ENCODE measurements at places on chromosomes 1 and 21.

GRCh38 chr1:247210376-247211117 is 38.7 kb upstream of the ZNF124 start:
- DNase-seq, result peak; percentile 97

DNA sequence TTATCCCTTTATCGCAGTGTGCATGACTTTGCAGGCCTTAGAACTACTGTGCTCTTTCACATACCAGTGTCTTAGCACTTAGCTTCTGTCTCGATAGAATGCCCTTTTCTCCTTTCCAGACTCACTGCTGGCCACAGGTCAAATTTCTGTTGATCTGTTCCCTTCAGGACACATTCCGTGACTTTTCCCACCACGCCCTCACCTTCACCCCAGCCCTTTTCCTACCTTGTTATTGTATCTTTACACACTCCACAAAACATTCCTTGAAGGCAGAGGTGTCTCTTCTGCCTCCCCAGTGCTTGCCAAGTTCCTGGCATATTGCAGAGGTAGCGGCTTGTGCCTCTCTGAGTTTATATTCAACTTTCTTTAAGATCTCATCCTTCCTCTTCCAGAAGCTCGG is 3.7 kb upstream of the IGSF9 start:
- no peak for DNase-seq

- no peak for DNase-seq
These were observed 37.6 kb downstream of the PTGFRN start for GRCh38 chr1:116947092-116947860.

DNA sequence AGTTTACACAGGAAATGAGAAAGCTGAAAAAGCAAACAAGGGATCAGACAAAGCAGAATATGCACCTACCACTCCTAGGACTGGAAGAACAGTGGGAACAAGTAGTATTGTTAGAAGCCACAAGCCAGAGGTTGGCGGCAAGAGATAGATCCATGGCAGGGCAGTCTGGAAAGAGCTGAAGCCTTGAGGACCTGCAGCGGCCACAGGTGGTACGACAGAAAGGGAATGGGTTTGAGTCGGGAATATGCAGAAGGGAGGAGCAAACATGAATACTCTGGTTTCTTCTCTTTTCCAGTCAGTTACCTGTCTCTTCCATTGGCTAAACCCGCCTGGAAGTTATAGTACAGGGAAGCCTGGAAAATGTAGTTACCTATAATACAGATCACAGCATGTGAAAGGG is 3.9 kb upstream of the PCNX2 start:
- DNase-seq, result no peak

- DNase-seq, result no peak
These were observed 27.5 kb downstream of the ATP1B1 start for GRCh38 chr1:169133801-169134502.

DNA sequence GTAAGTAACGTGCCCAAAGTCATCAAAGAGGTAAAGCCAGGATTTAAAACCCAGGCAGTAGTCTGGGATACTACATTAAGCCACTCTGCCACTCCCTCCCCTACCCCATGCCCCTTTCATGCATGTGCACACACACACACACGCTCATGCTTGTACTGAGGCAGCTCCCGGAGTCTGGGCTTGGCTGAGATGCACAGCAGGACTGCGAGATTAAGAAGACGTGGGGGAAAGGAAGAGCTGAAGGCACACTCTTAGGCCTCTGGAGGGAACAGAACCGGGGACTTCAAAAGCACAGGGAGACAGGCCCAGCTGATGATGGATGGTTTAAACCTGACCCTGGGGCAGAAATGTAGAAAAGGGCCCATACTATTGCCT is 98.3 kb downstream of the GLIS1 start:
- DNase-seq, result no peak

- DNase-seq, result no peak
These were observed 8.0 kb upstream of the RIMS3 start for GRCh38 chr1:40673452-40673851.

GRCh38 chr1:173134029-173134428 is 73.1 kb downstream of the TNFSF4 start:
- no peak for DNase-seq

GRCh38 chr21:42409366-42409765 is 5.7 kb downstream of the UBASH3A start:
- DNase-seq, result no peak

- no peak for DNase-seq
These were observed 33.9 kb downstream of the C1orf141 start for GRCh38 chr1:67100833-67101232.

DNA sequence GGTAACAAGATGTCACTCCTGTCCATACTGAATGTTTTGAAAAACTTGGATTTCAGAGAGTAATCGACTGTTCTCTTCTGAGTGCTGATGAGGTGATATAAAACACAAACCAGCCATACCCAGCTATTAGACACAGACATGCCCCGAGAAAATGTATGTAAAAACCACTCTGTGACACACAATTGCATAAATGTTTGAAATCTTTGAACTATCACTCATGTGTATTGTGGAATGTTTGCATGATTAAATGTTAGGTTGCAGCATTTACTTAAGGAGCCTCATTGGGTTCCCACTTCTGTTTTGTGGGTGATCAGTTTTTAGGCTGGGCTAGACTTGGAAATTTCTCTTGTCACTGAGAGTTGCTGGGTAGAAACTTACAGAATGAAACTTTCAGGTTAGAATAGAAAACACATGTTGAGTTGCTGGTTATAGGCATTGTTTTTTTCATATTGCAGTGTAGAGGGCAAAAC is 270.4 kb upstream of the B3GALT2 start:
- no peak for DNase-seq

GRCh38 chr21:14947613-14948160 is 117.1 kb downstream of the NRIP1 start:
- no peak for DNase-seq

- DNase-seq, result no peak
These were observed 90.3 kb upstream of the DISP3 start for GRCh38 chr1:11388617-11389016.

DNA sequence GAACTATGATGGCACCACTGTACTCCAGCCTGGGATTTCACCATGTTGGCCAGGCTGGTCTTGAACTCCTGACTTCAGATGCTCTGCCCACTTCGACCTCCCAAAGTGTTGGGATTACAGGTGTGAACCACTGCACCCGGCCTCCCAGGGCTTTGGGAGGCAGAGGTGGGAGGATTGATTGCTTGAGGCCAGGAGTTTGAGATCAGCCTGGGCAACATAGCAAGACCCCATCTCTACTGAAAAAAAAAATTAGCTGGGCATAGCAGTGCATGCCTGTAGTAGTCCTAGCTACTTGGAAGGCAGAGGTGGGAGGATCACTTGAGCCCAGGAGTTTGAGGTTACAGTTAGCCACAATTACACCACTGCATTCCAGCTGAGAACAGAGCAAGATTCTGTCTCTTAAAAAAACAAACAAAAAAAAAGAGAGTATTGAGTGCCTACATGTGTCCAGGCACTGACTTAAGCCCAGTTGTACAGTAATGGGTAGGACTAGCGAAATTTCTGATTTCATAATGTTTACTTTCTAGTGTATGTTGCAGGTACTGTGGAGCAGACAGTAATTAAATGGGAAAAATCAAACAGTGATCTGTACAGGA is 4.2 kb downstream of the MANEAL start:
- DNase-seq, result no peak

GRCh38 chr1:171845998-171846397 is 4.7 kb downstream of the DNM3 start:
- no peak for DNase-seq

DNA sequence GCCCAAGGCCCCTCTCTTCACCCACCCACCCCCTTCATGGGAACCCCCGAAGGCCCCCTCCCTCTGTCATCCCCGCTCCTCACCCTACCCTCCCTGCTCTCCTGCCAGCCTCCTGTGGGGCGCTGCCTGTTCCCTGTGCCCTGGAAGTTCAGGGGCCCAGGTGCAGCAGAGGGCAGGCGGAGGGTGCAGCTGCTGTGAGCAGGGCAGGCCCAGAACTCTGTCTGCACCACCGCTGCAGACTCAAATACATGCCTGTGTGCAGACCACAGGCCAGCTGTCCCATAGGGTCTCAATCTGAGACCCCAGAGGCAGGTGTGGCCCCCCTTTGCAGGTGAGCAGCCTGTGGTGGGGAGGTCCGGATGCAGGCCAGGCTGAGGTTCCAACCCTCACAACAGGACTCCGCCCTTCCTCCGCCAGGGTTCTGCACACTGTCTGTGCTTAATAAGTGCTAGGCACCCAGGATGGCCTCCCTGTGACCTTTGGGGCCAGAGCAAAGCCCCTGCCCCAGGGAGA is 62.5 kb downstream of the WNT9A start:
- DNase-seq, result peak; percentile 20

- DNase-seq, result no peak
These were observed 48.7 kb downstream of the RAP1GAP start for GRCh38 chr1:21620496-21620895.

DNA sequence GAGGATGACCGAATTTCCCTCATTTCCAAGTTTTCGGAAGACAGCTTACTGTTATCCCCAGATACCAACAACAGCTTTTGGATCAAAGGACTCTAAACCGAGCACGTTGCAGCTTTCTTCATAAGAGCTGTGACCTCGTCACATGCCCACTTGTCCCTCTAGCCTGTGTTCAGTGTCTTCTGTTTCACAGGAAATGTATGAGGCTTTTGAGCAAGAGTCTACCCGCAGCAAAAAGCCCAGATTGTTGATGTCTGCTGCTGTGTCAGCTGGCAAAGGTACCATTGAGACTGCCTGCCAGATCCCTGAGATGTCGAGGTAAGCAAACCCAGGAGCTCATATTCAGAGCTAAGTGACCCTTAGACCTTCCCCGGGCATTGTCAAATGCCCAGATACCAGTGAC is 24.1 kb downstream of the CHI3L2 start:
- DNase-seq, result no peak

- no peak for DNase-seq
These were observed 12.3 kb downstream of the RAVER2 start for GRCh38 chr1:64757213-64757612.

DNA sequence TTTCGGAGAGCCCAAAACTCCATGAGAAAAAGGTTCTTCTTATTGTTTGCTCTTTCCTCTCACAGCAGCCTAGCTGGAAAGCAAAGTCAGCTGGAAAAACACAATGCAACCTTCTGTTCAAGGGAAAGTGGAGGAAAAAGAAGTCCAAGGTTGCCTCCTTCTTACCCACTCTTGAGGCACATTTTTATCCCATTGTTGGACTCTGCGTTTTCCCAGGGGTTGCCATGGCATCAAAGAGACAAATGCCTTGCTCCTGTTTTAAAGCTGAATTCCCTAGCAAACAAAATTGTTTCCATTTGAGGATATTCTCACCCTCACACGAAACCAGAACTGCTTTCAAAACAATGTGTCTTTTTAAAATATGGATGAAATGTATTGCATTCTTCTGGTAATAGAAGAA is 45.1 kb upstream of the PALMD start:
- no peak for DNase-seq

DNA sequence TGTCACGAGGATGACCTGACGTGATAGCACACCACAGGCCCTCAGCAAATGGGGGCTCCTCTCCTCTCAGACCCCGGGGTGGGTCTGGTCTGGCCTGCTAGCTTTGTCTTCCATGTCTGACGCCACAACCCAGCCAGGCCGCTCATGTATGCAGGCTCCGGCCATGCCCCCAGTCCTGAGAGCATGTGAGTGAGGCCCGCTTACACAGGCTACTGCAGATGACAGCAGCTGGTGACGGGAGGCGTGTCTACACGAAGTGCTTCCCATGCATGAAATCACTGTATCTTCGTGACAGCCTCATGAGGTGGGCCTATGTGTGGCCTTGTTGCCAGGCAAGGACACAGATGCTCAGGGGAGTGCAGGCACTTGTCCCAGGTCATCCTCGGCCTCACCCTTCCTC is 16.4 kb downstream of the WNT4 start:
- DNase-seq, result no peak

- no peak for DNase-seq
These were observed 29.2 kb upstream of the AGPAT3 start for GRCh38 chr21:43835861-43836260.

GRCh38 chr21:21373969-21374368 is 375.8 kb downstream of the NCAM2 start:
- DNase-seq, result no peak

DNA sequence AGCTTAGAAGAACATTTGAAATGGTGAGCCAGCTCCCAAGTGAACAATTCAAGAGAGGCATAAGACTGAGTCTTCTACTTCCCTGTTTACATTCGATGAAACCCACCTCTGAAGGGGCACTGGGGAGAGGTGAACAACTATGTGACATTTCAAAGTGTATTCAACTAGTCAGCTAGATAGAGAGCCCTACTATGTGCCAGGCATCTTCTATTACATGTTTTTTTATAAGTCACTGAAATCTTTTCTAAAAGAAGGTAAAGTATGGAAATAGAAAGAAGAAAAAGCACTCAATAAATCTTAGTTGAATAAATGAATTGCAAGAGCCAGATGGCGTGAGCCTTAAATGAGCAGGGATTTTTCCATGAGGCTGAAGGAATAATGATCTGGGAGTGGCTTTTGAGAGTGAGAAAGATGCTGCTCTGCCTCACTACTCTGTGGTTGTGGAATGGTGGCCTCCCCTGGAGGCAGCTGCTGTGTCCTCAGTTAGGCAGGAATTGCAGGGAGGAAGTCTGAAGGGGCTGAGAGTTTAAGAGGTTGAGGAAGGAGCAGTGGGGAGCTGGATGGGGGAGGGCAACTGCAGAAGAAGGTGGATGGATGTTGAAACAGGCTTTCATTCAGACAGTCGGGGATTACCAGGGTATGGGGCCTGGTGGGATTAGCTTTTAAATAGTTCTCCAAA is 10.4 kb upstream of the PTPRF start:
- no peak for DNase-seq

DNA sequence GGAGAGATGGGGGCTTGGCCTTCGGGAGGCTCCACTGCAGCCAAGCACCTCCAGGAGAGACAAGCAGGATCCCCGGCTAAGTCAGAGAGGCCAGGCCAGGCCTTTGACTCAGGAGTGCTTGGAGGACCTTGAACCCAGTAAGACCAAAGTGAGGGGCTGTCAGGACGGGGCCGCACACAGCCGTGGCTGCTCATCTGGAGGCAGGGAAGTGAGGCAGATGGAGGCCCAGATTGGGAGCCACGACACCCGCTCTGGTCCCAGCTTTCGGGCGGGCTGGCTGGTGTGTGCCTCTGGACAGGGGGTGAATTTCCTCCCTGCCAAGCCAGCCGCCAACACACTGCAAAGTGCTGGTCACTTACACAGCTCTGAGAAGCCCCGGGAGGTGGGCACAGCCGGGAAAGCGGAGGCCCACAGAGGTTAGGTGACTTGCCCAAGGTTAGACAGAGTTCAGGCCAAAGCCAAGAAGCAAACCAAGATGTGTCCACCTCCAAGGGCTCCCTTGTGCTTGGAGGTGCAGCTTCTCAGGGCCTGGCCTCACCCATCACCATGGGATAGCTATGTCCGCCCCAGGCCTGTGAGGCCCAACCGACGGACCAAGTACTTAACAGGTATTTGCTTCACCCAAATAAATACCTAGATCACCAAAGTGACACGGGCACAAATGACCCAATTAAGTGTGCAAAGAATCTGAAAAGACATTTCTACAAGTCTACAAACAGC is 58.3 kb downstream of the CHD5 start:
- no peak for DNase-seq

GRCh38 chr1:44049839-44050238 is 18.6 kb upstream of the SLC6A9 start:
- DNase-seq, result no peak

DNA sequence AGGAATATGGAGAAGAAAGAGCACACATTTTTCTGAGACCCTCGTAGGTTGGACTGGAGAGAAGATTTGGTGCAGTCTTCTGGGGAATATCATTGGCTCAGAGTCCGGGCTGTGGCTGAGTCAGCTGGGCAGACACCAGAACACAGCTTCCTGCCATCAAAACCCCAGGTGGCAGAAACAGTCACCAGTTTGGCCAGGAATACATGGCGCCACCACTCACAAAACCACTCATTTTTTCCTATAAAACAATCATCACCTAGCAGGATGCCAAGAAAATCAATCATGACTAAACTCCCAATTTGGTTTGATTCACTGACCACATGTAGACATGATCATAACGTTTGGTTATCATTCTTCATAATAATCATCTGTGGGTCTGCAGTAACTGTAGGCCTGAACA is 178.1 kb upstream of the PBX1 start:
- no peak for DNase-seq

Measured in omental fat pad (tissue), 4 donors.